ENCODE measurements at places on chromosomes 16 and 17. TPM values are rescaled to one million over a fixed set of nuclear protein-coding genes. Genes with fewer than 3 reads are reported as not detected.

Gene GNG13
- not detected for total RNA-seq

Gene ZNF385C
- 0.49 TPM for total RNA-seq

- DNase-seq, result no peak
Measured at GRCh38 chr16:7805686-7806396, 473.2 kb downstream of the RBFOX1 start.

GRCh38 chr17:47615766-47616424, 33.8 kb upstream of the KPNB1 start:
- DNase-seq, result no peak

GRCh38 chr16:54430491-54431030, 144.0 kb upstream of the IRX3 start:
- no peak for DNase-seq

Gene NLRC3
- 12.5 TPM for total RNA-seq

Gene ARL4D
- total RNA-seq, result 35.6 TPM
